ENCODE measurements at places on chromosomes 6 and 20.

DNA sequence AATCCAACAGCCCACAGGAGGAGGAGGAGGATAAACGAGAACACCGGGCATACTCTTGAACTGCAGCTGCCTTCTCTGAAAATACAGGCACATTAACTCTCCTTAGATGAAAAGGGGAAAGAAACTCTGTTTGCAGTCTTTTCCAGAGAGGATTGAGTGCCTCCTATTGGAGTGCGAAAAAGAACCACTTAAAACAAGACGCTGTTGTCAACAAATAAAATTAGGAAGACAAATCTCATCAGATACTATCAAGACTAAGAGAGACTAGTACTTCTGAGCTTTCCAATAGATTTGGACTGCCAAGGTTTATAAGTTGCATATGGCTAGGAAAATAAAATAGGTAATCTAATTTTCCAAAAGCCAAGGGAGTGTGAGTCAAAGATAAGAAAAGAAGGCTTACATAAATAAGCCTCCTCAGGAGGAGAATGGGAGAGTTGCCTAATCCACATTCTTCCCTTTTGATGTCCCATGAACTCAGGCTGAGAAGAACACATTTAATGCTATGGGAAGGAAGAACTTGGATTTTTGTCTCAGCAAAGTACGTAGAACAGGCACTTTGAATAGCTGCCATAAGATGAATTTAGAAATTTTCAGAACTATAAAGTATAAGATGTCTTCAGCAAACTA is 154.7 kb downstream of the ARHGAP18 start:
- H3K4me3 ChIP-seq: no peak overlapping the region
- no peak for DNase-seq
- H3K27me3 ChIP-seq: no peaks in the 10 kb centered on the region
- no peaks in the 10 kb centered on the region for H3K4me1 ChIP-seq
- no peaks in the 10 kb centered on the region for H3K36me3 ChIP-seq

GRCh38 chr6:157139054-157139708 is 184.1 kb downstream of the TMEM242 start:
- no peak overlapping the region for H3K27ac ChIP-seq
- H3K27me3 ChIP-seq: no peaks in the 10 kb centered on the region
- H3K36me3 ChIP-seq: peaks cover 15% of the 10 kb centered on the region
- DNase-seq: no peak

DNA sequence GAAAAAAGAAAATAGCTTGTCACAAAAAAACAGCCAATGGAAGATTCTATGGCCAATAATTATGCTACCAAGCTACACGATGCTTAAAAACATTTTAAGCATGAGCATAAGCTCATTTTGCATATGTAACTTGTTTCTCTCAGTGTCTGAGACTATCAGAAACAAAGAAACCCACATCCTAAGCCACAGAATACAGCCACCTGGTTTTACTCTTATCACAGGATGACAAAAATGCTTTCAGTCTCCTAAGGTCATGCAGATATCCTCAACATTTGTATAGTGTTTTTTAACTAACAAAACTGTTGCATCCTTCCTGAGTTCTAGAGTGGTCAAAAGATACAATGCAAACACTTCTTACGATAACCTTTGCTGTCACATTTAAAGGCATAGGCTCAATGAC is 172.1 kb upstream of the RUNX2 start:
- peaks cover 5% of the 10 kb centered on the region for H3K4me1 ChIP-seq
- H3K4me3 ChIP-seq: no peak overlapping the region
- H3K27me3 ChIP-seq: no peaks in the 10 kb centered on the region
- no peaks in the 10 kb centered on the region for H3K36me3 ChIP-seq
- peak overlapping the region; percentile 29 for H3K27ac ChIP-seq

DNA sequence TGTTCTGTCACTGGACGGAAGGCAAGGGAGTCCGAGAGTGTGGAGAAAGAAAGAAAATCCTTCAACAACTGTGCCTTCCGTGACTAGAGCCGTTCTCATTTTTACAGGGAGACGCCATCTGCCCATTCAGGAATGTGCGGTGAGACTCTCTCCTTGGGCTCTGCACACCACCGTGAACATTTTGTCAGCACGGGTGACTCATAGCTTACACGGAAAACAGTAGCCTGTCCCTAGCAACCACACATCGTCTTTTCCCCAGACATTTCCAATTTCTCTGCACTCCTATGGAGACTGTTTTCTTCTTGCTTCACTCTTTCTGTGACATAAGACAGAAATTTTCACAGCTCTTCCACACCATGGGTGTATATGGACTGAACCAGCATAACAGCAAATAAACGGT is 55.1 kb downstream of the TBXT start:
- no peak for DNase-seq
- no peaks in the 10 kb centered on the region for H3K4me1 ChIP-seq
- no peaks in the 10 kb centered on the region for H3K36me3 ChIP-seq
- H3K27ac ChIP-seq: no peak overlapping the region
- peaks cover 5% of the 10 kb centered on the region for H3K27me3 ChIP-seq
- H3K4me3 ChIP-seq: no peak overlapping the region

DNA sequence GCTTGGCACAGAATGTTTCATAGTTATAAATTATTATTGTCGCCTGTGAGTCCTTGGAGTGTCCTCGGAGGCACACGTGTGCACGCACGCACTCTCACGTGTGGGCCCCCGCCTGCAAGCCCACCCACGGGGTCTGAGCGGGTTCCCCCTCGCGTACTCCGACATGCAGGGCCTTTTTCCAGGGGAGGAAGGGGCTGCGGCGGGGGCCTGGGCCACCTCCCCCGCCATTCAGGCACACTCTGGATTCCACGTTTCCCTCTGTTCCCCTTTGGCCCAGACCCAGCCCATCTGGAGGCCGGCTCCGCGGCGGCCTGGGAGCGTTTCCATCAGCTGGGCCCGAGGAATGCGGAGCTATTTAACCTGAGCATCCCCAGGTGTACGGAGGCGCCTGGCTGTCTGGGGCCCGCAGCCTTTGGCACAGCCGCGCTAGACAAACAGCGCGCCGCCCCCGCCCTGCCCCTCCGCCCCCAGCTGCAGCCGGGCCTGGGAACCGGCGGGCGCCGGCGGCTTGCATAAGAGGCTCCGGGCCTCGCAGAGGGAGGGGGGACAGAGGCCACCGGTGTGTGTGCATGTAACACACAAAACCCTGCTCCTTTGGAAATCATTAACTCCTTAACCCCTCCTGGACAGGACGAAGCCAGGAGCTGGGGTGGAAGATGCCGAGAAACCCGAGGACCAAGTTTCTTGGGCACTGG is 3.3 kb downstream of the ID1 start:
- peaks cover 4% of the 10 kb centered on the region for H3K4me1 ChIP-seq
- no peaks in the 10 kb centered on the region for H3K27me3 ChIP-seq
- no peak overlapping the region for H3K27ac ChIP-seq

- H3K36me3 ChIP-seq: no peaks in the 10 kb centered on the region
- H3K27me3 ChIP-seq: peaks cover 22% of the 10 kb centered on the region
- DNase-seq: peak; percentile 47
- H3K4me1 ChIP-seq: no peaks in the 10 kb centered on the region
- no peak overlapping the region for H3K4me3 ChIP-seq
These were observed 18.0 kb upstream of the MAFB start for GRCh38 chr20:40706977-40707582.

- H3K27ac ChIP-seq: no peak overlapping the region
- DNase-seq: no peak
- peaks cover 14% of the 10 kb centered on the region for H3K4me1 ChIP-seq
- peaks cover 7% of the 10 kb centered on the region for H3K27me3 ChIP-seq
- H3K36me3 ChIP-seq: no peaks in the 10 kb centered on the region
These were observed 30.9 kb upstream of the MLN start for GRCh38 chr6:33834401-33835392.

DNA sequence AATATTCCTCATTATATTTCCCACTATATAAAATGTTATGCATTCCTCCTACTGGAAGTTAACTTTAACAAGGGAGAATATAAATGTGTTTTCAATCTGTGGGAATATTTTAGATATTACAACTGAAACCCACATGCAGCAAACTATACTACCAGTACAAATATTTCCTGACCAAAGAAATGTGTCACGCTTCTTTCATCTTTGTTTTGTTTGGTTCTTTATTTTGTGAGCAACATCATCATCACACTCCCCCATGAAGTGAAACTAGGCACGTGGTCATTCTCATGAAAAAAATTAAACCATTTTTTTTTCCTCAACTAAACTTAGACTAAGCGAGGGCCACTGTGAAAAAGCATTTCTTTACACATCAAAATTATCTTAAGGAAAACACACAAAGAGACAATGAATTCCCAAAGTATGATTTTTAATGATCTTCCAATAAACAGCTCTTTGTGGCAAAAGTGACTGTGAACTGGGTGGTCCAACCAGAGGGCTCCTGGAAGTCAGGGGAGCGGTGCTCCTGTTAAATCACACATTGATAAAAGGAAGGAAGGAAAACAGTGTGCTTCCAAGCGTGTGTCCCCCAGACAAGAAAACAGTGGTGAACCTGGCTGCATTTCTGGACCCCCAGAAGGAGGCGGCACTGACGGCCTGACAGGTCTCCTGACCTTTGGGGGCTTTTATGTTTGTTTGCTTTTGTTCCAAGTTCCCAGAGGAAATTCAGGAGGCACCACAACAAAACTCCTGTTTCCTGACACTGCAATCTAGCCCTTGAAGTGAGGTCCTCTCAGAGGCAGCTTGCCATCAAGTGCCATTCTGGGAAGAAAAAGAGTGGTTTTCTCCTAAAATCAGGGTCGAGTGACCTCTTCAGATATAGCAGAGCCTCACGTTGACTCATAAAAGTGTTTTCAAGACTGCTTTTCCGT is 166.8 kb upstream of the FOXQ1 start:
- no peak overlapping the region for H3K27ac ChIP-seq
- H3K27me3 ChIP-seq: peaks cover 45% of the 10 kb centered on the region
- no peak for DNase-seq
- H3K36me3 ChIP-seq: no peaks in the 10 kb centered on the region
- no peak overlapping the region for H3K4me3 ChIP-seq
- H3K4me1 ChIP-seq: no peaks in the 10 kb centered on the region

GRCh38 chr20:20497242-20497978 is 129.5 kb downstream of the INSM1 start:
- no peak overlapping the region for H3K4me3 ChIP-seq
- H3K36me3 ChIP-seq: peaks cover 50% of the 10 kb centered on the region
- no peak for DNase-seq
- no peaks in the 10 kb centered on the region for H3K4me1 ChIP-seq

DNA sequence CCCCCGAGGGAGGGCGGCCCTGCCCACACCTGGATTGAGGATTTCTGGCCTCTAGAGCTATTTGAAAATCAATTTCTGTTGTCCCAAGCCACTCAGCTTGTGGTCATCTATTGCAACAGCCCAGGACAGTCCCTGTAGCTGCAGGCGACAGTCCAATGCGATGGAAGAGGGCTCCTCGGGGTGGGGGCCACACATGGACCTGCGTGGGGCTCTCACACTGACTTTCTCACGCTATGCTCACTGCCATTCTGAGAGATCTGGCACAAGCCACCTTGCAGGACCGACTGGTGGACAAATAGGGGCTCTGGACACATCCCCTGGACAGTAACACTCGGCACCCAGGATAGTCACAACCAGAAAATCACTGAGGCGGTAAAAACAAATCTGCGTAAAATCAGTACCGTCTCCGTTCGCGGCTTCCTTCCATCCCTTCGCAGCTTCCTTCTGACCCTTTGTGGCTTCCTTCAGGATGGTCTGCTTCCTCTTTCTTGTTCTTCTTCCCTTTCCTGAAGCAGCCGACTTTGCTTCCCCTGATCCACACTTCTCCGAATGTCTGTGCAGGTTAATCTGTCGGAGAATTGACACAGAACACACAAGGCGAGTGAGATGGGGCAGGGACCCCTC is 21.8 kb downstream of the CTCFL start:
- H3K36me3 ChIP-seq: no peaks in the 10 kb centered on the region
- H3K27ac ChIP-seq: no peak overlapping the region
- peaks cover 12% of the 10 kb centered on the region for H3K4me1 ChIP-seq
- H3K27me3 ChIP-seq: peaks cover 38% of the 10 kb centered on the region
- H3K4me3 ChIP-seq: no peak overlapping the region

- H3K4me3 ChIP-seq: no peak overlapping the region
- no peak overlapping the region for H3K27ac ChIP-seq
- H3K27me3 ChIP-seq: no peaks in the 10 kb centered on the region
- H3K36me3 ChIP-seq: no peaks in the 10 kb centered on the region
- no peaks in the 10 kb centered on the region for H3K4me1 ChIP-seq
- peak; percentile 62 for DNase-seq
These were observed 8.9 kb upstream of the AHI1 start for GRCh38 chr6:135506270-135506997.

DNA sequence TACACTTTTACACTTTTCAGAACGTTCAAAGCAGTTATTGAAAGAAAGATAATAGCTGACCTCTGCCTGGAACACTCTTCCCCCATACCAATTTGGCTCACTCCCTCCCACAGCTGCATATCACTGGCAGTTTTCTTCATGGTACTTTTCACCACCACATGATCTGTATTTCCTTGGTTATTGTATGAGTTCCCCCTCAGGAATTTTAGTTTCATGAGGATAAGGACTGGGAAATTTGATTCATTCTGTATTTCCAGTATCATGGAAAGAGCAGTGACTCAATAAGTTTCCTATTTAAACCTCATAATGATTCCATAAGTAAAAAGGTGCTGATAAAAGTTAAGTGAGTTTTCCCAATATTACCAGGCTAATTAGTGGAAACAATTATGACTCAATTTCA is 16.0 kb downstream of the HTR1B start:
- DNase-seq: no peak
- H3K27me3 ChIP-seq: no peaks in the 10 kb centered on the region
- no peak overlapping the region for H3K27ac ChIP-seq
- H3K4me3 ChIP-seq: no peak overlapping the region

GRCh38 chr20:38269040-38269439 is 8.5 kb upstream of the KIAA1755 start:
- no peak overlapping the region for H3K27ac ChIP-seq
- no peak overlapping the region for H3K4me3 ChIP-seq
- peaks cover 37% of the 10 kb centered on the region for H3K27me3 ChIP-seq

- DNase-seq: no peak
- H3K36me3 ChIP-seq: no peaks in the 10 kb centered on the region
- H3K4me1 ChIP-seq: no peaks in the 10 kb centered on the region
- no peak overlapping the region for H3K27ac ChIP-seq
- H3K27me3 ChIP-seq: no peaks in the 10 kb centered on the region
These were observed 243.3 kb downstream of the NRN1 start for GRCh38 chr6:5763407-5763806.

DNA sequence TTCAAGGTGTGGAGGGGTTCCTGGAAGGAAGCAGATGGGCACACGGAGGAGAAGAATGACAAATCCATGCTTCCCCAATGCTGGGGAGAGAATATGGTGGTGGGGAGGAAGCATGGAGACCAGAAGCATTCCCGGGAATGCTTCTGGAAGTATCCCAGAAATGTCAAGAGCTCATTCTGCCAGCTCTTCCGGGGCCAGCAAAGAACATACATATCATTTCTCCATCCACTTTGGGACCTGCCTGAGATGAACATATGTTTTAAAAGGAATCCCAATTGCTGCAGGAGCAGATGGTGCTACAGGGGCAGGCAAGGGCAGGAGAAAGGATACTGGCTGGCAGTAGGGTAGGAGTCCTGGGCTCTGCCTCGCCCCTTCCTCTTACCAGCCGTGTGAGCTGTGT is 37.9 kb upstream of the CCDC167 start:
- no peak overlapping the region for H3K27ac ChIP-seq
- H3K4me1 ChIP-seq: peaks cover 22% of the 10 kb centered on the region
- no peaks in the 10 kb centered on the region for H3K36me3 ChIP-seq
- H3K27me3 ChIP-seq: peaks cover 51% of the 10 kb centered on the region
